ENCODE measurements at places on chromosomes 2 and 18.

GRCh38 chr2:199631129-199631528 is 173.4 kb upstream of the SATB2 start:
- no peak for DNase-seq

DNA sequence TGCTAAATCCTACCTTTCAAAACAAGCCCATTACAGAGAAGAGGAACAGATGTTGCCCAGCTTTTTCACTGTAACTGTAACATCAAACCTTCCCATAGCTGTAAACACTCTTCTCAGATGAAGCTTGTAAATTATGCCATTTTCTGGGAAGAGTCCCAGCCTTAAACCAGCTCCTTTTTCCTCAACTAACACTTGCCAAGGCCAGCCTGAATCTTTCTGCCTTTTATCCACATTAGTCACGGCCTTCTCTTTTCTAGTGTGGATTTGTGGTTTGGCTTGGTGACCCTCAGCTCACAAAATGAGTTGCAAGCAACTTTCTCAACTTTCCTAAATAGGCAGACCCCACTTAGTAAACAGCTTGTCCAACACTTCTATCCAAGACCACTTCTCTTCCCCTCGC is 90.2 kb downstream of the CABLES1 start:
- DNase-seq = peak; percentile 98

DNA sequence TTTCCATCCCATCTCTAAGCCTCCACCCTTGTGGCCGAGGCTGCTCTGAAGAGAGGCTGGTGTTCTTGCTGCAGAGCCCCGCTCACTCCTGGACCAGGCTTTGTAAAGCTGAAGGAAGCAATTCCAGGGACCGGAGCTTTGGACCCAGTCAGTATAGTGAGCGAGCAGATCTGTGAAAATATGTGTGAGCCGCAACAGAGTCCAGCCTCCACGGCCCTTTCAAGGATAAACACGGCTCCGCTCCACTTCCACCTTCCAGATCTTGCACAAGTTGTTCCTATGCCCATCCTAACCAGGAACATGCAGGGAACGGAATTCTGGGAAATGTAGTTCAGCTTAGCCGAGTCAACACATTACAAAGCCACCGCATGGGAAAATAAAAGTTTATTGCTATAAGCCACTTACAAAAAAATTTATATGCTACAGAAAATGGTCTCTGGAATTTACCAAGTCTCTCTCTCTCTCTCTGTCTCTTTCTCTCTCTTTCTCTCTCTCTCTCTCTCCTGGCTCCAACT is 151.7 kb upstream of the ZNF521 start:
- DNase-seq = peak; percentile 95

DNA sequence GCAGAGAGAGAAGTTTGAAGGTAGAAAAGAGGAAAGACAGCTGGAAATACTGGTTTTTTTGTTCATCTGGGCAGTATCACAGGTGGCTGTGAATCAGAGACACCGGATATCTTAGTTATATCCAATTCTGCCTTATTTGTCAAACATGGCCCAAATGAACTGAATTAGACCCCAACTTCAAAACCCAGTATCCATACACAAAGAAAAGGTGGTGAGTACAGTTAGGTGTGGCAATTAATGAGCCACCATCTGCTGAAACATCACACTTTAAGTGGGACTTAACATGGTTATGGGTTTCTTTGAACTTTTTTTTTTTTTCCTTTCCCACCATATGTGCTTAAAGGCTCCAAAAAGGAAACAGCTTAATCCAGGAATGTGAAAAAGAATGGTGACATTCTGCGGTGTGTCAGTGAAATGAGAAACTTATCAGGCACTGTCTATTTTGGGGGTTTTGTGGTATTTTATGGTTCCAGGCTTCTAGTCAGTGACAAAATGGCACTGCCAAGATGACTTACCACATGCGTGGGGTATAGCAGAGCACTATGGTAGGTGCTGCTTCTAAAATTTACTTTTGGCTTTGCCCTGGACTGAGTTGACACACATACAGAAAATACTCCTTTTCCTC is 5.0 kb upstream of the TMEM178A start:
- peak; percentile 20 for DNase-seq

GRCh38 chr2:75846683-75847190 is 136.0 kb upstream of the GCFC2 start:
- DNase-seq = no peak

- peak; percentile 62 for DNase-seq
Measured at GRCh38 chr2:40451918-40452605, at the start of gene SLC8A1. TSS of gene SLC8A1 (minus strand) at chr2:40452090.

DNA sequence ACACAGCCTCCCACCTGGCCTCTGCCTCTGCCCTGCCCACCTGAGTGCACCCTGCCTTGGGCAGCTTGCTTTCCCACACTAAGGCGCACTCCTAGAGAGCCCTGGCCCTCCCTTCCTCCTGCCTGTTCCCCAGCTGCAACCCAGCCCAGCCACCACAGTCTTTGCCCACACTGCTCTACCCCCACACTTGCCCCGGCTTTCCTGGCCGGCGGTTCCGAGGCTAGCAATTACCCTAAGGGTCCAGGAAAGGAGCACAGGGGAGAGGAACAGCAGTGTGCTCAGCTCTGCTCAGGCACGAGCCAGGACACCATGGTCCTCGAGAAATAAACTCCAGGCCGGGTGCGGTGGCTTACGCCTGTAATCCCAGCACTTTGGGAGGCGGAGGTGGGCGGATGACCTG is 237.8 kb upstream of the RAB6C start:
- DNase-seq = no peak
